ENCODE measurements at places on chromosomes 2 and 18. TPM values are rescaled to one million over a fixed set of nuclear protein-coding genes. Genes with fewer than 3 reads are reported as not detected.

- peak; percentile 45 for DNase-seq
Measured at GRCh38 chr18:37484983-37485834, 80.4 kb downstream of the CELF4 start.

- no peak for DNase-seq
Measured at GRCh38 chr18:30960661-30961060, 81.9 kb downstream of the DSC3 start.

- no peak for DNase-seq
Measured at GRCh38 chr2:119025762-119026351, 83.9 kb downstream of the MARCO start.

DNA sequence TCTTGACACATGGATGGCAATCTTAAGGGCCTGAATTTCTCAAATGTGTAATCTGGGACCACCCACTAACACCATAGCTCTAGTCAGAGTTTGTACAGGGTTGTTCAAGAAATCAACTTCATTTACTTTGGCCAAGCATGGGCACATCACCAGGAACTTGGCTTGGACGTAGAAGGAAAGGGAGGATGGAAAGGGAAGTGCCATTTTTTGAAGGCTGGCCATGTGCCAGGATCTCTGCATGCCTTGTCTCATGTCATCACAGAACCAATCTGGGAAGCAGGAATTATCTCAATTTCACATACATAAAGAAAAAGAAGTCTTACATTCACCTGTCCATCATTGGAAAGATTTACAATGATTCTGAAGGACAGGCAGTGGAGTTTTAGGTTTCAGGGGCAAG is 128.1 kb downstream of the ANTXR1 start:
- DNase-seq: no peak

DNA sequence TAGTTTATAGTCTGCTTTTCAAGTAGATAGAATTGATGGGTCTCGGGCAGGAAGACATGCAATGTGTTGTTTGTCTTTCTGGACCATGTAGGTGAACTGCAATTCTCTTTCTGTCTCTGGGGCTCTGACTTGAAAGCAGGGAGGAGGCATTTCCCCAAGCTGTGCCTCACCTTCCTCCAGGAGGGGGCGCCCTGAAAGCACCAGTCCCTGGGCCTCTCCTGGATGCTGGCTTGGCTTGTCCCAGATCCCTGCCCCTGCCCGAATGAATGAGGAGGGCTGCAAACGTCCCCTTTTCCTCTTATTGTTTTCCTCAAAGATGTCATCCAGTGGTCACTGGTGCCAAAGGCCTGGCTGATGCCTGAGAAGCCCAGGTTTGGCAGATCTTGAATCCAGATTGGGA is 270.6 kb downstream of the CELF4 start:
- DNase-seq: peak; percentile 70

- no peak for DNase-seq
Measured at GRCh38 chr2:163604941-163605555, 130.8 kb downstream of the FIGN start.

- no peak for DNase-seq
Measured at GRCh38 chr18:34514238-34514637, 195.9 kb upstream of the DTNA start.

- DNase-seq: no peak
Measured at GRCh38 chr2:154452471-154452870, 246.0 kb upstream of the KCNJ3 start.

DNA sequence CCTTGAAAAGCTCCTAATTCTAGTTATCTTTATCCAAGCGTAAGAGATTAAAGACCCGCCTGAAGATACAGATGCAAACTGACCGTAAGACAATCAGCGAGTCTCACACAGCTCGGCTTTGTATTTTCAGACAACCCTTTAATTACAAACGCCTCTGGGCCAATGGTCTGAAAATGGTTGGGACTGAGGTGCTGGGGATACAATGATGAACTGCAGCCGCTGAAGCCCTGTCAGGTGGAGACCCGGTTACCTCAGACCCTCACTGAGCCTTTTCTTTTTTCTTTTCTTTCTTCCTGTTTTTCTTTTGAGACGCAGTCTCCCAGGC is 715 bp upstream of the CFAP36 start:
- DNase-seq: no peak

DNA sequence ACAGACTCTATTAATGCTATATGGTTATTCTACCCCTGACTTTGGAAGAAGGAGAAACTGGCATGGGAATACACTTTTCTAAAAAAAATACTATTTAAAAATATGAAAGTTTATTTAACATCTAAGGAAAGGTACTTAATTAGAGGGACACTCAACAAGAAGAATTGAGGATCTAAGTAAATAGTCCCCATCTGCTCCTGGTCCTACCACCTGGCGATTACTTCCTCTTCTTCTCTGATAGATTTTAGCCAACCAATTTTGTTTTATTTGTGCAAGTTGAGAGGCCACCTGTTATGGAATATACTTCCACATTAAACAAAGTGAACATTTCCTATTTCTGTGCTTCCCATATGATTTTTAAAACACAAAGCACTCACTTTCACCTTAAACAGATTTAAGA is 111.7 kb downstream of the BCL2 start:
- DNase-seq: no peak

GRCh38 chr18:44880170-44880569 is 199.5 kb downstream of the SETBP1 start:
- DNase-seq: no peak

DNA sequence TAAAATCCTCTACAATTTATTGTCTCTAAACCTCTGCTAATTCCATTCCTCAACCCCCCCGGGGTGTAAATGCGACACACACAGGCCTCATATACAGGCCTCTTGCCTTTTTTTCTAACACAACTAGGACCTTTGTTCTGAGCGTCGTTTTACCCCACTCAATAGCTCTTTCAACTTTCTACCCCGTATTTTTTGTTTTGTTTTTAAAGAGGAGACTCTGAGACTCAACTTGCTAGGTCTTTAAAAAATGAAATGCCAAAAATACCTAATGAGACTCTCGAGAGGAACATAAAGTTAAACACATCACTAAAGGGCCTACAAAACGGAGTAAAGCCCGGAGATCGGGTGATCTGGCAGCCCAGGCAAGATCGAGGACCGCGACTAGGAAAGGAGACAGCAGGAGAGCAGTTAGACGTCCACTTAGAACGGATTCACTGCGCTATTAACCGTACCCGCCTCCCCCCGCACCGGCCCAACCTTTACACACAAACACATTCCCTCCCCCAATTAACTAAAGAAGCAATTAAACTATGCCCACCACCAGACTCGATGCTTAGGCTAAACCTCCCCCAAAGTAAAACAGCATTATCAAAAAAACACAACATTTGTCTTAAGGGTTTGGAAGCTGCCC is 1.7 kb downstream of the TRIP12 start:
- DNase-seq: no peak

- DNase-seq: peak; percentile 41
Measured at GRCh38 chr2:195318440-195319111, 338.4 kb upstream of the SLC39A10 start.

DNA sequence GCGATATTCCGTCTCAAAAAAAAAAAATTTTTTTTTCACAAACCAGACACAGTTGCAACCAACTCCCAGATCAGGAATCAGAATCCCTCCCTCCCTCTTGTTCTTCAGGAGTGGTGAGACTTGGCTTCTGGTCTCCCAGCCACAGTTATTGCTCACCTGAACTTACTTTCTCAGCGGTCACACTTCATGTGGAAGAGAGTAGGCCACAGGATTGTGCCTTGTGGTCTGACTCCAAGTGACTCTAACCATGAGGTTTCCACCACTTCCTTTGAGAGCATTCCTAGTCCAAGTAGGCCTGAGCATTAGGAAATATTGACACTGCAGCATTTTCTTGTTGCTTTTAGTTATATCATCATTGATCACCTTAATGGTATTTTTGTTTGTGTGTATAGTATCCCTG is 12.1 kb downstream of the FMNL2 start:
- peak; percentile 2 for DNase-seq

DNA sequence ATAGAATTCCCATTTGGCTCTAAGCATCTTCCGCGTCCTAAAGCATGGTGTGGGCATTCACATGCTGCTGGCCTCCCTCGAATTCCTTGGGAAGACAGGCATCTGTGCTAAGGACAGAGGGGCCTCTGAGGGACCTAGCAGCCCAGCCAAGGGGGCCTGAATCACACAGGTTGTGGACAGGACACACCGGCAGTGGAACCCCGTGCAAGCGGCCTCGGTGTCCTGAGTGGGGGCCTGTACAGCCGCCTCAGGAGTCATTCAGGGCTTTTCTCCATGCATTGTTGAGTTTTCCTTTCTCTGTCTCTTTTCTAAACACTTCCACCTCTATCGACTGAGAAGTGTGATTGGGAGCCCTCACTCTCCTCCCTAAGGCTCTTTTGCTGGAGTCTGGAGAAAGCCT is 44.3 kb upstream of the SMIM21 start:
- no peak for DNase-seq

DNA sequence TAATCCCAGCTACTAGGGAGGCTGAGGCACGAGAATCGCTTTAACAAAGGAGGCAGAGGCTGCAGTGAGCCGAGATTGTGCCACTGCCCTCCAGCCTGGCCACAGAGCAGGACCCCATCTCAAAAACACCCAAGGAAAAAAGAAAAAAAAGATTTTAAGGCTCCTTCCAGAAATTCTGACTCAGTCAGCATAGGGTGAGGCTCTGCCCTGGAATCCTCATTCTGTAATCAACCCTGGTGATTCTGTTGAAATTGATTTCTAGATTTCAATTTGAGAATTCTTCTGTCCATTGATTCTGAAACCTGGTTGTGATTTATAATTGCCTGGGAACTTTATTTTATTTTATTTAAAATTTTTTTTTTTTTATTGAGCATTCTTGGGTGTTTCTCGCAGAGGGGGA is 27.1 kb upstream of the VPS4B start:
- no peak for DNase-seq

DNA sequence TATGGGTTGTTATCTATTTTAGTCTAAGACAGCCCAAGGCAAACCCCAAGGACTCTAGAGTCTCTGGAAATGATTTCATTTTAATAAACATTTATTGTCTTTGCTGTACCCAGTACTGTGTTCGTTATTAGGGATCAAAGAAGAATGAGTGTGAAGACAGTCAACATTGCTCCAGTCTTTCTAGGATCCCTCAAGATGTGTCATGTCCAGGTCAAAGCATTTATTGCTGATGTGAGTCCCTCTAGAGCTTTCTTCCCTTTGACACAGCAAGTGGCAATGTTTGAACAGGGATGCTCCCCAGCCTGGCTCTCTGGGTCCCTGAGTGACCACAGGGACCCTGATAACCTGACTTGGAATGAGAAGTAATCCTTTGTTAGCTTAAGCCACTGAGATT is 123.1 kb upstream of the STK17B start:
- no peak for DNase-seq

DNA sequence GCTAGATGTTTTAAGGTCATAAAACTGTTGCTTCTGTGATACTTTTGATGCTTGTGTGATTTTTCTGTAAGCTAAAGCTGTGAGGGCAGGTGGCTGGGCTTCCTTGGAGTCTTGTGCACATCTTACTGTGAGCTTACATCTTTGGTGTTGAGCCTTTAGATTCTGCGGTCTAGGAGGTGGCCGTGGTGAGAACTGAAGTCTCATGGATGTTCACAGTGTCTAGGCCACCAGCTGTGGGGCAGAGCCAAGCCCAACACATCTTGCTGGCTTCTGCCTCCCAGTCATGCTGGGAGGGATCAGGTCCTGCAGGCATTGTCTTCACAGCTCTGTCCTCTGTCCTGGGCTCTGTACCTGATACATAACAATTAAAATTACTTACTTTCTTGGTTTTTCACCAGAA is 219.7 kb upstream of the HS6ST1 start:
- DNase-seq: no peak

DNA sequence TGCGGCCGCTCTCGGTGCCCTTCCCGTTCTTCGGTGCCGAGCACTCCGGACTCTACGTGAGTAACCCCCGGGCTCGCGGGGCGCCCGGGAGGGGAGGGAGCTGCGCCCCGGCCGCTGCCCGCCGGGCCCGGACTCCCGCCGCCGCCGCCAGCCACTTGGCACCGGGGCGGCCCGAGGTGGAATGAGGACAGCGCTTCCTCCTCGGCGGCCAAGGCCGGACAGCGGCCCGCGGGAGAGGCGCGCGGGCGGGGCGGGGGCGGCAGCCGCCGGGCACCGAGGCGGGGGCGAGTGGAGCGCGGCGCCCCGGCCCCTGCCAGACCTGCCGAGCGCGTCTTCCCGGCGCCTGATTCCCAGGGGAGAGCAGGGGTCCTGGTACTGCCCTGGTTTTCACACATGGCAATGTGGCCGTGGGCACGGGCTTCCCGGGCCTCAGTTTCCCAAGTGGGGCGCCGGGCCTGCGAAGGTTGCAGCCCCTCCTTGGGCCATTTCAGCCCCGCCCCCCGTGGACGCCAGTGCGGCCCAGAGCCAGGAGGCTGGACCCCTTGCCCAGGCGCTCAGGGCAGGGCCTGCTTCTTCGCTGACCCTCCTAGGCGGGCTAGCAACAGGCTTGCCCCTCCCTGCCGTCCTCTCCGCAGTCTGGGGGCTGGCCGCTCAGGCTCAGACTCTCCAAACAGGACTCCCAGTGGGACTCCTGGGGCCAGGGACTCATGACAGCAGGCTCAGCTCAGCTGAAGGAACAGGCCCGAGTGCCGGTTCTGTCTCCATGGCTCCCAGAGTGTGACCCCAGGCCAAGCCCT is 775 bp downstream of the SNED1 start:
- DNase-seq: peak; percentile 24

FKBP1B gene
- total RNA-seq: 5.9 TPM

SOWAHC gene
- total RNA-seq: 19.1 TPM

LYPD6B gene
- 1.3 TPM for total RNA-seq

PDE11A gene
- 1.4 TPM for total RNA-seq

IL1B gene
- total RNA-seq: 15.5 TPM

IL1F10 gene
- total RNA-seq: not detected

UGT1A4 gene
- 6.1 TPM for total RNA-seq

CXCR2 gene
- total RNA-seq: not detected

RNU2-63P gene
- total RNA-seq: not detected
